Fibroblast of the conjunctiva (primary cell): ENCODE measurements at places on chromosomes 16 and 17.

DNA sequence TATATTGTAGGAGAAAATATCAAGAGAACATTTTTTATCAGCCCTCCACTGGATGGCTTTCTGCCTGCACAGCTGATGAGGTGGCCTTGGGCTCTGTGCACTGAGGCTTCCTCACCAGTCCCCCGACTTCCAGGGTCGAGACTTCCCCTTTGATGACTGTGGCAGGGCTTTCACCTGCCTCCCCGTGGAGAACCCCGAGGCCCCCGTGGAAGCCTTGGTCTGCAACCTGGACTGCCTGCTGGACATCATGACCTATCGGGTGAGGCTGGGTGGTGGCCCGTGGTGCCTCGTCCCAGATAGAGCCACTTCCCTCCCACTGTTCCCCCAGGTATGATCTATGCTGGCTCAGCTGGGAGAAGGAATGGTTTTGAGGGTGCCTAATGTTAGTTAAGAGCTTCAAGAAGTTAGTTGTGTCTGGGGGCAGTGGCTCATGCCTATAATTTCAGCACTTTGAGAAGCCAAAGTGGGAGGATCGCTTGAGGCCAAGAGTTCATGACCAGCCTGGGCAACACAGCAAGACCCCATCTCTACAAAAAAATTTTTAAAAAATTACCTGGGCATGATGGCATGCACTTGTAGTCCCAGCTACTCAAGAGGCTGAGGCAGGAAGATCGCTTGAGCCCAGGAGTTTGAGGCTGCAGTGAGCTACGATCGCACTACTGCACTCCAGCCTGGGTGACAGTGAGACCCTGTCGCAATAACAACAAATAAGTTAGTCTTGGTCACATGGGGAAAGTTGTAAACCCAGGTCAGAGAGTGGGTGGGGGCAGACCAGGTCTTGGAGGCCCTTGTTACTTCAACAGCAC lies 11.8 kb downstream of the FCSK start:
- no peak for DNase-seq

DNA sequence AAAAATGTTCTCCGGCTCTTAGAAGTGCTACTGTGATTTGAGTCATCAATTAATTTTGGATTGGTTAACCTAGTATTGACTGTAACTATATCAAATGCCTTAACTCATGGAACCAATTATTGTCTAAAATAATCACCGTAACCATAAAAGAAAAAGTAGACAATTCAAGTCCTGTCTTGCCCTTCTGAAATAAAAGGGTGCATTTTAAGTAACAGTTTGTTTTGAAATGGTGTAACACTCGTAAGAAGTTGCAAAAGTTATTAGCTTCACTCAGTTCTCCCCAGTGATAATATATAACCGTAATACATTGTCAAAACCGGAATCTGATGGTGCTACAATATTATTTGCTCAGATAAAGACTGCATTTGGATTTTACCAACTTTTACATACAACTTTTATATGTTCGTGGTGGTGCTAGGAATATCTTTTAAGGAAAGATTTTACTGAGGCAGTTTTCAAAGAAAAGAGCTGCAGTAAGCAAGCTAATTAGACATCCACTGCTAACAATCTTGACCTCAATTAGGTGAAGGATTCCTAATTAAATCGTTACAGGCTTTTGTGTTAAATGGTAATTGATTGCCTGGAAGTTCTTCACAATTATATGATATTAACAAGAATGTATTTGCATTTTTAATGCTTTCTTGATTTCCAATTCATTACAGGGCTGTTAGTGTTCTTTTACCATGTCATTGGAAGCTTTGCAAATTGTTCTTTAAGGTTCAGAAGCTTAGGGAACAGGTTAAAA lies 413.1 kb upstream of the MON1B start:
- no peak for DNase-seq

DNA sequence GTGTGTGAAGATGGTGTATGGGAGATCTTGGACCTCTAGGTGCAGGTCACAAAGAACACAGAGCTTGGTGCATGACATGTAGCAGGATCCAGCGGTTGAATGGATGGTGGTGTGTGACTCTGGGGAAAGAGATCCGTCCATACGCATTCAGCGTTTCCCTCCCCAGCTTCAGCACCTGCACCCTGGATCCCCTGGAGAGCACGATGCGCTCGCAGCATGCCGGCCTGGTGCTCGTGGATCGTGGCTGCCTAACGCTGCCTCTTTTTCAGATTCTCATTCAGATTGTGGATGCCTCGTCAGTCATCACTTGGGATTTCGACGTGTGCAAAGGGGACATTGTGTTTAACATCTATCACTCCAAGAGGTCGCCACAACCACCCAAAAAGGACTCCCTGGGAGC lies 70.9 kb downstream of the SEC14L1 start:
- DNase-seq, result no peak

DNA sequence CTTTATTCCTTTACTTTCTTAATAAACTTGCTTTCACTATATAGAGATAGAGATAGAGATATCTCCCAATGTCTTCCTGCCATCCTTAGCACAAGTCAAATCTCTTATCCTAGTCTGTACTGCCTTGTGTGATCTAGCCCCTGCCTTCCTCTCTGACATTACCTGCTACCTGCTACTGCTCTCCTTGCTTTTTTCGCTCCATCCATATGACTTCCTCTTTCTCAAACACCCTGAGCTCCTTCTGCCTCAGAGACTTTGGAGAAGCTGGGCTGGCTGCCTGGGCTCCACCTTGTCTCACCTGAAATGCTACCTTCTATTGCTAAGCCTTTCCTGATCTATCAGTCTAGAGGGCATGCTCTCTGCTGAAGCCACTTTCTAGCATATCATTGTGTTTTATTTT lies 24.7 kb upstream of the WSB1 start:
- DNase-seq, result no peak

DNA sequence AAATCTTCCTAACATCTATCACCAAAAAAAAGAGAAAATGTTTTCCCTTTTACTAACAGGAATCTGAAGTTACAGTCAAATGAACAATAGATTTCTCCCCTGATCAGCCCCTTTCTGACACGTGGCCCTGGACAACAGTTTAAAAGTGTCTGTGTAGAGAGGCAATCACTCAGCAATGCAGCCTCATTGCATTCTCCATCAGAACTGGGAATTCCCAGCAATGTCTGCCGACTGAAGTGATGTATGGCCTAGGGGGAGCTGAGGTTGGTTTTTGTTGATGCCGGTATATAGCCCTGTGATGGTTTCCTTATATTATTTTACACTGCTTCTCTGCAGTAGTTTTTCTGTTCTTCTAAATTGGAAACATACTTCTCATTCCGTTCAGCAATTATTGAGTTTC lies 904.3 kb upstream of the CDH8 start:
- no peak for DNase-seq

- DNase-seq, result no peak
Measured at GRCh38 chr17:71180801-71181385, 939.9 kb upstream of the SOX9 start.

DNA sequence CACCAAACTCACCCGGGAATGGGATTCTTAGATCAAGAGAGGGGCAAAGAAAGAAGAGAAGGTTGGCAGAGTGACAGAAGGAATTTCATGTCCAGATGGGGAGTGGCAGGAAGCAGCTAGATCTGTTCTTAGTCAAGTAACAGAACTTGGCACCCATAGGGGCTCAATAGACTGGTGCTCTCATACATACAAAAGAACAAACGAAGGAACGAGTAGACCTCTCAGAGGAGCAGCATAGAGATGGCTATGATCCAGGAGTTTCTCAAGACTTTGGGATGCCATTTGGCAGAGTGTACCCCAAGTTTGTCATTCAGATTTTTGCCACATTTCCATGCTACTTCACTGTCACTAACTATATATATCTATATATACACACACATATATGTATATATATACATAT lies 47.9 kb downstream of the GINS3 start:
- no peak for DNase-seq

GRCh38 chr16:51500306-51500705 lies 349.2 kb upstream of the SALL1 start:
- no peak for DNase-seq

DNA sequence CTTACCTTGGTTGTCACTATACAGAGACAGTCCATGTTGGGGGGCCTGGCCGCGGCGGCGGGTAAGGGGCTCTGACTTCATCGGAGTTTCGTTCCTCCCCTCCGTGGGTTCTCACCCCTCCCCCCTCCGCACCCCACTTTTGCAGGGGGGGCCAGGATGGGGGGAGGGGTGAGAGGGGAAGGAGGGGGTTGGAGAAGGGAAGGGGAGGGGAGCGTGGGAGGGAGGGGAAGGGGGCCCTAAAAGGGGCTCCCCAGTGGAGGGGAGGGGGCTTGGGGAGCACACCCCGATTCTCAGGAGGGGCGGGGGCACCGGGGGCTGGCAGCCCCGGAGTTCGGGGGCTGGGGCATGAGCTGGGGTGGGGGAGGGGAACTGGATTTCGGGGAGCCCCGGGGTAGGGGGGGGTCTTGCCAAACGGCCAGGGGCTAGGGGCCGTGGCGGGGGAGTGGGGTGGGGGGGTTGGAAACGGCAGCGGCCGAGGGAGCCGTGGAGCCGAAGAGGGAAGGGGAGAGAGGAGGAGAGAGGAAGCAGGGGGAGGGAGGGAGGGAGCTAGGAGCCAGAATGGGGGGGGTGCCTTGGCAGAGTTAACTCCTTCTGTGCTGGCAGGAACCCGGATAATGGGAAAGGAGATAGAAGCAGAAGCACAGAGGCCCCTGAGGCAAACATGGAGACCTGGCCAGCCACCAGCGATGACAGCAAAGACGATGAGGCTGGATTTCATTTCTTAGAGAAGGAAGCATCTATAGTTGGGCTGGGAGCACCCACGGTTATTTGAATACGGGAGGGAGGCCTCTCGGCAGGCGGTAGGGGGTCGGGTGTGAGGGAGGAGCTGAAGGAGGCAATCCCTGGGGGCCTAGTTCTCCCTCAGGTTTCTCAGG lies 2.3 kb downstream of the DLG4 start:
- peak; percentile 72 for DNase-seq

- peak; percentile 57 for DNase-seq
Measured at GRCh38 chr17:76562734-76563148, 22.9 kb downstream of the PRCD start.

DNA sequence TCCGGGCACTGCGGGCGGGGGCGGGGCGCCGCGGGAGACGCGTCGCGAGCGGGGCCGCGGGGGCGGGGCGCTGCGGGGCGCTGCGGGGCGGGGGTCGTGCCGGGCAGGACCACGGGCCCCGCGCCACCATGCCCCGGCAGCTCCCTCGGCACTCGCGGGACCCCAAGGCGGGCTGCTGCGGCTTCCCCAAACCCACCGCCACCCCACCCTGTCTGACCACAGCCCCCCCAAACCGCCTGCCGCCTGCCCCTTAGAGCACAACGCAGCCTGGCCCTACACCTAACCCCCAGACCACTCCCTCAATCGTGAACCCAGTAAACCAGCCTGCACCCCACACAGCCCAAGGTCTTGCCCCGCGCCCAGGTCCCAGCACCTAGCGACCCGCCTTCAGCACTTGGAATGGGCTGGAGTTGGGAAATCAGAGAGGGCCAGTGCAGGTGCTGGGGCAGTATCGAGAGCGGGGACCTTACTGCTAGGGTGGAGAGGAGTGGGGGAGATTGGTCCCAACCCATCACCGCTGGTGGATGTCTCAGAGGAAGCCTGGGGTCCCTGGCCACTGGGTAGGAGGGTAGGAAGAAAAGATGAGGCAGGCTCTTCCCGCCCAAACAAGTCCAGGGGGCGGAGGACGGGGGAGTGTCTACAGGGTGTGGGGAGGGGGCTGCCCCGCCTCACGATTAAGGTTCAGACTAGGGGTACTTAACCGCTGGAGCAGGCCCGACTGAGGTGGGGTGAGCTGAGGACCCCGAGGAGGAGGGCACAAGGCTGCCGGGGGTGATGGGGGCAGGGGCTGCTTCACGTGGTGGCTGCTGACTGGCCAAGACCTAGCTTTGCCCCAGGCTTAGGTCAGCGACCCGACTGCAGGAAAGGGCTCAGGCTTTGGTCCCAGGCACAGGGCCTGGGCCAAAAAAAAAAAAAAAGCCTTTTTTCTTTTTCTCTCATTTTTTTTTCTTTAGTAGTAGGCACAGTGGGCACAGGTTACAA lies 539 bp upstream of the VAMP2 start:
- no peak for DNase-seq

DNA sequence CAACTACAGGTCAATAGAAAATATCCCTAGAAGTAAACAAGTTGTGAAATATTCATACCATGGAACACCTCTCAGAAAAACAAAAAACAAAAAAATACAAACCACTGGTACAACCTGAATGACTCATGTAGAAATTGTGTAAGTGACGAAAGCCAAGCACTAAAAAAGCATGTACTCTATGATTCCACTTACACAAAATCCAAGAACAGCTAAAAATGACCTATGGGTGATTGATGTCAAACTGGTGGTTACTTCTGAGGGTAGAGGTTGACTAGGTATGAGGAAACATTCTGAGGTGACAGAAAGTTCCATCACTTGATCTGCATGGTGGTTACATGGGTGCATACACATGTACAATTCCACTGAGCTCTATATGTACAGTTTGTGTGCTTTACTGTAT lies 31.1 kb downstream of the DHRS7C start:
- no peak for DNase-seq

GRCh38 chr17:8563981-8564602 lies 66.4 kb downstream of the MYH10 start:
- DNase-seq, result peak; percentile 43

GRCh38 chr16:66898207-66898606 lies 17.9 kb downstream of the PDP2 start:
- no peak for DNase-seq

DNA sequence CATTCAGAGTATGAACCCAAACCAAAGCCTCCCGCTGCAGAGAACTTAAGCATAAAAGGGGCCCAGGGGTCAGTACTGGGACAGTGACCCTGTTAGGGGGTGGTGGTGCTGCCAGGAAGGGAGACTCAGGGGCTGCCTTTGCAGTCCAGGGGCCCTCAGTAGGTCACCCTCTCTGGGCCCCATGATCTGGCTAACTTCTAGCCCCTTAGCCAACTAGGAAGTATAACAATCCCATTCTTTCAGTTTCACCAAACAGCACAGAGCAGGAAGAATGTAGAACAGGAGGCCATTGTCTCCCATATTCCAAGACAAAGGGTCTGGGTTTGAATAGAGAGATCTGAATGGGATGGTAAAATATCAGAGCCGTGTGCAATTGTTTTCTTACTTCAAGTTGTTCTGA lies 378.6 kb upstream of the C16orf82 start:
- DNase-seq, result no peak

GRCh38 chr17:48570325-48571023 lies 7.7 kb downstream of the HOXB4 start:
- no peak for DNase-seq

DNA sequence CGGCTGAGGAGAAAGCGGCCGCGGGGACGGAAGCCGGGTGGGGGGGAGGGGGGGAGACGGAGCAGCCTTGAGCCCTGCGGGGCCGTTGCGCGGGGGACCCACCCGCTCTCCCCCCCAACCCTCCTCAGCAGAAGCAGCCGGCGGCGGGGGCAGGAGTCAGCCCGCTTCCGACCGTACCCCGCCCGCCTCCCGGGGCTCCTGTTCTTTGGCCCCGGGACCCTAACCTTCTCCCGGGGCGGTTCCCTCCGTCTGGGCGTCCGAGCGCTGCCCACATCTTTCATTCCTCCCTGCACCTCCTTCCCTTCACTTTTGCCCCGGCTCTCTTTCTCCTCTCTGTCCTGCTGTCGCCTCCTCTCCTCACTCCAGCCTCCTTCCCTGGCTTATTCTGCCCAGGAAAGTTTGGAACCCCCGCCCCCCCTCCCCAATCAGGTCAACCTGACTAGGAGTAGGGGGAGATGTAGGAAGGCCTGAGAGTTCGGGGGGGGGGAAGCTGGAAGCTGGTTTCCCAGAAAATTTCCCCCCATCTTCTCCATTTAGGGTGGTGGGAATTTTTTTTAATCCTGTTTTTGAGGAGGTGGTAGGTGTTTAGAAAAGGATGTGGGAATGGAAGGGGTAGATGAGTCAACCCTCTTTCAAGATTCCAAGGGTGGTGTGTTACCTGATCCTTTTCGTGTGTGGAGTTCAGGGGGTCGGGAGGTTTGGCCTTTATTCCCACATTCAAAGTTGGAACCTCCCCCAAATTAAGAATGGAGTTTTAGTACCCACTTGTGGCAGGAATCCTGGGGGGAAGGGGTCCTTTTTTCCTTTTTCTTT lies 427 bp upstream of the NLK start:
- no peak for DNase-seq
